ENCODE measurements at places on chromosomes 13 and 19.

DNA sequence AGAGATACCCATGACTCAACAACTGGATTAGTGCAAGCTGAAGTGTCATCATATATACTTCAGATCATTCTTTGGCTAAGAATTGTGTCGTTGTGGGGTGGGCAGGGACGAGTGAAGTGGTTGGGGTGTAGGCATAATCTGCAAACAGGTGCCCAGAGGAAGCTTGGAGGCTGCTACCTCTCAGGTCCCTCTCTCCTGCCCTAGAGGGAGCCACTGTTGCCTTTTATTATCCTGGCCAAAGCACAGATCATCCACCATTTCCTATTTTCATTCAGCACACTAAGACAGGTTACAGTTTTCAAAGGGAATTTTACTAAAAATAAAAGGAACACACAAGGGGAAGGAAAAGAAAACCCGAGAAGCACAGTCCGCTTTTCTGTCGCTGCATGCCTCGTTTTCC lies 126.6 kb downstream of the HS6ST3 start:
- no peak for DNase-seq

- no peak for DNase-seq
Observed at GRCh38 chr13:110746438-110746837, 32.9 kb downstream of the ING1 start.

DNA sequence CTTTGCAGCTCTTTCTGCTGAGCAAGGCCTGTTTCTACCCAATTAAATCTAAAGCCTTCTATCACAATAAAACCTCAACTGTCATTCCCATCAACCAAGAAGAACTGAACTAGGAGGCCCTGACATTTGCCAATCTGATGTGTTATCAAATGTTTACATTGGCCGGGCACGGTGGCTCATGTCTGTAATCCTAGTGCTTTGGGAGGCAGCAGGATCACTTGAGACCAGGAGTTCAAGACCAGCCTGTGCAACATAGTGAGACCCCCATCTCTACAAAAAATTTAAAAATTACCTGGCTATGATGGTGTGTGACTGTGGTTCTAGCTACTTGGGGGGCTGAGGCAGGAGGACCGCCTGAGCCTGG lies 2.8 kb upstream of the FBXO17 start:
- DNase-seq: no peak

- no peak for DNase-seq
Observed at GRCh38 chr13:96671073-96671472, 323.2 kb downstream of the OXGR1 start.

DNA sequence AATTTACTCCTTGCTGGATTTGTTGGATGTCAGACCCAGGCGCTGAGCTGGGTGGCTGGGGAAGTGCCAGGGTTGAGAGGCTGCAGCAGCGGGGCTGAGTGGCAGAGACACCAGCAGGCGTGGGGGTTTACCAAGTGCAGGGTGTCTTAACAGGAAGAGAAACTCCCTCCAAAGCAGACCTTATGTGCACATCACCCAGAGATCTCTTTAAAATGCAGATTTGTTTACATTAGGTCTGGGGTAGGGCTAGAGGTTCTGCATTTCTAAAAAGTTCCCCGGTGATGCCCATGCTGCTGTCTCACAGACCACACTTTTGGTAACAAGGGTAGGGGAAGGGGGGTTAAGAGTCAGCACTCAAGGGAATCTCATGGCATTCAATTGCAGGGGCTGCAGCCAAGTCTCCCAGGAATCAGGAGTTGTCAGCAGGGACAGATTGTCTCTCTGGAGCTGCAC lies 80.7 kb upstream of the OLFM4 start:
- no peak for DNase-seq

- DNase-seq: no peak
Observed at GRCh38 chr13:50286324-50286723, 271.1 kb downstream of the KCNRG start.
